ENCODE measurements at places on chromosomes 1 and 21. TPM values are rescaled to one million over a fixed set of nuclear protein-coding genes. Genes with fewer than 3 reads are reported as not detected.

GSTM1 gene
- total RNA-seq = not detected

MYOG gene
- total RNA-seq = not detected

RGS1 gene
- not detected for total RNA-seq

BRWD1 gene
- total RNA-seq = 23.1 TPM

MRPL24 gene
- total RNA-seq = 61.2 TPM

NBPF26 gene
- 6.2 TPM for total RNA-seq

CLCA1 gene
- not detected for total RNA-seq

PIAS3 gene
- 25.8 TPM for total RNA-seq

EDN2 gene
- 0.81 TPM for total RNA-seq

GBP2 gene
- 12.6 TPM for total RNA-seq

BCAN gene
- not detected for total RNA-seq

CR1L gene
- total RNA-seq = not detected

ATP5PO gene
- 171 TPM for total RNA-seq

TUFT1 gene
- total RNA-seq = 4.3 TPM
